ENCODE measurements at places on chromosomes 6 and 20.

DNA sequence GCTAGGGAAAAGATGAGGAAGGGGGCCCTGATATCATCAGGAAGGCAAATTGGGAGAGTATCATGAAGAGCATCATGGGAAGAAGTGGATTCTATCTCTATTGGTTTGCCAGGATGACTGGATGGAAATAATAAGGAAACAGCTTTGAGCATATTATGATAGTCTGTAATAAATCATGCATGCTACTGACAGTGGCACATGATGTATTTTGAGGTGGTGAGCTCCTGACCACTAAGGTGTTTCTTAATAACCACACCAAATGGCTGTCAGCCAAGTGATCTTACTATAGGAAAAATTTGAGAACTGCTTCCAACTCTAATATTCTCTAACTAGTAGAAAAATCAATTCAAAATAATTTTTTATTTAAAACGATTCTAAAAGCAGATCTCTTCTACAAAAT is 548.4 kb upstream of the JAG1 start:
- DNase-seq = no peak

GRCh38 chr6:143647191-143647590 is 30.6 kb upstream of the PHACTR2 start:
- DNase-seq = no peak

DNA sequence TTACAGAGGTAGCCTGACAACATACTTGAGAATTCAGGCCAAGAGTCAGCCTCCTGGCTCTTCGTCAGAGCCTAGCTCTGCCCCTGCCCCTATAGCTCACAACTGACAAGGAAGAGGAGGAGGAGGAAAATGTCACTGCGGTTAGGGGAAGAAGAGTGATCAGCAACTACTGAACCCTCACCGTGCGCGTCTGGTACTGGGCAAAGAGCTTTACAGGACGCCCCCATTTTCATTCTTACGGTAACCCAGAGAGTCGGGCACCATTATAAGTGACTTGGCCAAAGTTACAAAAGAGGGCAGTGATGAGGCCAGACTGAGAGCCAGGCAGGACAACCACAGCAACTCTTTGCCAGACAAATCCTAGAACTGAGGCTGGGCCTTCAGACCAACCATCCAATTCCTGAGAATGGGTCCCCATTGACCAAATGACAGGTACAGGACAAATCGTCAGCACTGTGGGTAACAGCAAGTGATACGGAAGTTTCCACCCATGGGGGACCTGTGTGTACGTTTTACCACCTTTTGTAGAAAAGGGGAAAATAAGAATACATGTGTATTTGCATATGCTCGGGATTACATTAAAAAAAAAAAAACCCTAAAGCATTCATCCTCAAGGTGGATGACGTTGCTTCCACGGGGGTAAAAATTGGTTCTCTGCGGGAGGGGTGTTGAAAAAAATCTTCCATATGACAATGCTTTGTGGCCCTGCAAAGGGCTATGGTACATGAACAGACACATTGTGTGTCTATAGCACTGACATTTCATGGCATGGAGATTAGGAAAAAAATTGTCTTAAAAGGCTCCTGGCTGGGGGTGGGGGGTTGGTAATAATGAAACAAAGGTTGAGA is 118.0 kb downstream of the NFATC2 start:
- no peak for DNase-seq

- peak; percentile 44 for DNase-seq
These were observed 68.0 kb upstream of the KCNQ5 start for GRCh38 chr6:72553531-72554511.

GRCh38 chr6:14861491-14861943 is 384.4 kb upstream of the JARID2 start:
- DNase-seq = no peak

- no peak for DNase-seq
These were observed 598.8 kb downstream of the MAFB start for GRCh38 chr20:40090236-40090635.

- DNase-seq = no peak
These were observed 29.7 kb upstream of the TMEM217 start for GRCh38 chr6:37287519-37288157.

DNA sequence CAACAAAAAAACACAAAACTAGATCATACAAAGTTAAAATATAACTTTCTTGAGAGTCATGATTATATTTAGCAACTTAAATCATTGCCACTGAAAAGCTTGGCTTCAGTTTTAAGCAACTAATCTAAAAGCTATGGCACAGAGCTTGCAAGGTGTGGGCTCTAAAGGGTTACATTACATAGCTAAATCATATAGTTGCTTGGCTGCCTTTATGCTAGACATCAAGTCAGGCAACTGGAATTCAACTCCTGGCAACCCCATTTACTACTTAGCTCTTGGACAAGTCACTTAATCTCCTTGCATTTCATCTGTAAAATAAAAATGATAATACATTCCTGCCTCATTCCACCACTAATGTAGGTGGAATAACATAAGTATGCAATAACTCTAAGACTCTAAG is 40.9 kb upstream of the GCM1 start:
- DNase-seq = no peak

GRCh38 chr6:157223511-157223910 is 99.8 kb downstream of the TMEM242 start:
- no peak for DNase-seq

DNA sequence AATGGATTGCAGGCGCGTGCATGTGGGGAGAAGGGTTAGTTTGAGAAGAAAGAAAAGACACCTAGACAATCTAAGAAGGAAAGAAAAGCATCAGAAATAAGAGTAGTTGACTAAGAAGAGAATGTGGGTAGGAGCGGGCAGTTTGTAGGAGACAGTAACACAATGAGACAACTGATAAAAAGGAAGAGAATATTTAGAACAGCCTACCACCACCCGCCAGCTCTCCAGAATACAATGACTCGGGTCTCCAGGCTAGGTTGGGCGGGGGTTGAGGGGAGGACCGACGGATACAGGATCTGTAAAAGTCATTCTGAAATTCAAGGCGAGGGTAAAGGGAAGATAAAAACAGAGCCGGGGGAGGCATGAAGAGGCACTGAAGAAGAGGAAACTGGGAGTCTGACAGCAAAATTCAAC is 712 bp downstream of the ABHD16A start:
- no peak for DNase-seq

- DNase-seq = no peak
These were observed 13.6 kb upstream of the TGM3 start for GRCh38 chr20:2282181-2282580.

- DNase-seq = peak; percentile 70
These were observed 28.6 kb downstream of the FOXO3 start for GRCh38 chr6:108589244-108589791.

Data from NCI-H774 (cell line).